Fibroblast of skin of left biceps (primary cell): ENCODE measurements at places on chromosomes 1 and 21.
A peak's percentile ranks its signal among the peaks of the same experiment; 100 is the strongest.

- DNase-seq: no peak
These were observed 317.2 kb upstream of the DEPDC1 start for GRCh38 chr1:68814067-68814466.

- DNase-seq: no peak
These were observed 866.3 kb upstream of the B3GALT2 start for GRCh38 chr1:194052514-194053338.

DNA sequence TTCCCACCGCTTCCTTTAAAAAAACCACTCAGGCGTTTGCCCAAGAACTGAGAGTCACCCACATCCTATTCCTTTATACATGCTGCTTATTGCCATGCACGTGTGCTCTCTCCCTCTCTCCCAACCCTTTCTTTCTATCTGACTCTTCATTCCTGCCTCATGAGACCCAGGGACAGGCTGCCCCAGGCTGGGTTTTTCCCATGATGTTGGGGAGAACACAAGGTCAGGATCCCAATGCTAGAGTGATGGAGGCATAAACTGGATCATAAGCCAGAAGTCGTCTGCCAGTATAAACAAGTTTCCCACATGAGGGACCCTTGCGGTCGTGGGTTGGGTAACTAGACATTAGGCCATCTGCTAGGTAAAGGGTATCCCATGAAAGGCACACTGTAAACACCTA, 64.9 kb downstream of the CD2 start:
- DNase-seq: no peak

DNA sequence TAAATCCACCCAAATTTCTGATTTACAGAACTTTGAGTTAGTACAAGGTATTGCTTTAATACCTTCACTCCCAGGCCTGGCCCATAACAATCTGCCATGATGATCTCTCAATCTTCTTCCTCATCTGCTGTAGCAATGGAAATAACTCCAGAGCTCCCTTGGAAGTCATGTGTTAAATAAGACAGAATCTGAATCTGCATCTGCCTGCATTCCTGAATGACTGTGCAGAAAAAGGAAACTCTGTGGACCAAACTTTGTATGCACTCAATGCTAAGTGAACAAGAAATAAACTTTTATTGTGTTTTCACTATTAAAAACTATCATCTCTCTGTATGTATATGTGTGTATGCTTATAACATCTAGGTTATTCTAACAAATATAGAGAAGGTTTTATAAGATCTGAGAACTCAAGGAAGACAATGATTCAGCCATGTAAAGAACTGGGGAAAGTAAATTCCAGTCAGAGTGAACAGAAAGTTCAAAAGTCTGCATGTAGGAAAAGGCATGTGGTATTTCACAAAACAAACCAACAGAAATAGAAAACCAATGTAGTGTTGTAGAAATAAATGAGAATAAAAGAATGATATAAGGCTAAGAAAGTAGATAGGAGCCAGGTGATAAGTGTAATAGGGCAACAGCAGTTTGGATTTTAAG, 390.2 kb downstream of the USH2A start:
- no peak for DNase-seq

GRCh38 chr1:183278739-183279591, 92.9 kb downstream of the LAMC2 start:
- no peak for DNase-seq

DNA sequence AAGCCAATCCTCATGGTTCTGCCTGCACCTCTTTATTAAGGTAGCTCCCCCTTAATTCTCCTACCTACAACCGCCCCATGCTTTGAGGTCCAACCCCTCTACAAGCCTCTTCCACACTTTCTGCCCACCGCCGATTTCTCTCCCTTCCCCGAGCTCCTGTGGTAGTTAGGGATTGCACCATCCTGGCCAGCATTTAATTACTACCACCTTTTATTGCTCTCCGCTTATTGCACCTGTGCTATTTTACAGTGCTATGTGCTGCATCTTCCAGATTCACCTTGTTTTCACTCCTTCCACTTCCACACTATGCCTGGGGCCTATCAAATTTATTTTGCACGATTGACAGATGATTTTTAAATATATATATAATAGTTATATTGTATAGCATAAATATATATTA, 29.3 kb upstream of the DNAJC11 start:
- DNase-seq: no peak

- DNase-seq: no peak
These were observed 134.6 kb upstream of the BARHL2 start for GRCh38 chr1:90851711-90852050.

GRCh38 chr21:44353191-44353970, at the start of gene TRPM2:
TRPM2 (plus strand) TSS chr21:44353621; CDS start chr21:44353701, 80 bp downstream.
- no peak for DNase-seq

GRCh38 chr1:89802051-89802450, 18.8 kb upstream of the LRRC8D start:
- no peak for DNase-seq

- no peak for DNase-seq
These were observed 5.5 kb downstream of the PTP4A2 start for GRCh38 chr1:31932491-31933316.

GRCh38 chr1:116289193-116289592, 83.9 kb upstream of the ATP1A1 start:
- DNase-seq: no peak

DNA sequence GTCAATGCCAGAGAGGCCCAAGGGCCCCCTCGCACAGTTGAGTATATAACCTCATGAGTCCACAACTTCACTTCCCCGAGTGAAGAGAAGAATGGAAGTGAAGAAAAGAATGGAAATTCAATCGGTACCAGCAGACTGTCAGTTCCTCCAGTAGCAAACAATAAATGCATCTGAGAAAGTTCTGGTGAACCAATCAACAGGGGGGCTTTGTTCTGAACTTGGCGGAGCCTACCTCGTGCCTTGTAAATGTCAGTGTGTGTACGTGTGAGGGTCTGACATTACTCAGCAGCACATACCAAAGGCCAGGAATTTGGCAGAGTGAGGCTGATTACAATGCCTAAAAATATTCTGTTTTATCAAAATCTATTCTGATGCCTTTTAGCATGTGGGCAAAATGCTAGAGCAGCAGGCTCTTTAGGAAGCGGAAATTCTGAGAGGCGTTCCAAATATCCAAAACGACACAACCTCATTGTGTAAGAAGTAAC, 238.5 kb downstream of the LTN1 start:
- peak; percentile 82 for DNase-seq

GRCh38 chr1:152907686-152908601, at the start of gene IVL:
IVL (plus strand) TSS chr1:152908546; CDS start chr1:152909798, 1,252 bp downstream.
- DNase-seq: no peak

GRCh38 chr1:214364386-214364785, 83.4 kb downstream of the SMYD2 start:
- DNase-seq: no peak

DNA sequence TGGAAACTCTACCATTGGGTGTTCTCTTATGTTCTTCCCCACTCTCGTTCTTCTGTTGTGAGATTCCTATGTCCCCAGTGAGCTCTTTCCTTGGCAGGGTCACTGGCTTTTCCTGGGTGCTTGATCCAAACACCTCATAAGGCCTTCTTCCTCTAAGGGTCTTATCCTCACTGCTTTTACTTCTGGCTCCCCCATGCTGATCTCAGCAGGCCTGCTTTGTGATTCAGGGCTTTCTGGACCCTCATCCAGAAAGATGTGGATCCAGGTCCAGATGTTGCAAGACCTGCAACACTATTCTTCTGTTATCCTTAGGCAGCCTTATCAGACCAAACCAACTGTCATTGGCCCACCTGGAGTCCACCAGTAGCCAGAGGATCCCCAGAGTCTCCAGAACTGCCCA, 11.2 kb upstream of the MYOG start:
- no peak for DNase-seq

DNA sequence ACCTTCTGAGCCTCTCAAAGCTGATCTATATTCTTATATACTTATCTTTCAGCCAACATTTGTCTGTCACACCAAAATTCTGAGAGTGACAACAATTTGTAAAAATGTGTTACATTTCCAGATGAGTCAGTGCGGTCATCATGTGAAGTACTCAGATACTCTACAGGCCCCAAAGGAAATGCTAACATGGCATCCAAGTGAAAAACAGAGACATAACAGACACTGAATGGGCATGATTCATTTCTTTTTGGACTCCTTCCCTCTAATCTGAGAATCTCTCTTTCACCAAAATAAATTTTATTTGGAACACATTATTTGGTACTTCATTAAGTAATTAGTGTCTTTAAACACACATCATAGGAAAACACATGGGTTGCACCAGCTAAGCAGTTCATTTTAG, 96.6 kb downstream of the SLC44A5 start:
- no peak for DNase-seq

- DNase-seq: no peak
These were observed 131.2 kb downstream of the RHOU start for GRCh38 chr1:228866468-228866867.

- no peak for DNase-seq
These were observed 262.5 kb upstream of the B3GALT2 start for GRCh38 chr1:193448682-193449461.

GRCh38 chr1:187481581-187482148, 652.9 kb downstream of the PLA2G4A start:
- DNase-seq: no peak

- peak; percentile 26 for DNase-seq
These were observed 242.3 kb downstream of the LMX1A start for GRCh38 chr1:165114022-165114888.

- no peak for DNase-seq
These were observed 106.1 kb downstream of the RWDD3 start for GRCh38 chr1:95340061-95340460.

- DNase-seq: no peak
These were observed 17.9 kb upstream of the THEM5 start for GRCh38 chr1:151871284-151872030.

- no peak for DNase-seq
These were observed 52.5 kb downstream of the LRRC8C start for GRCh38 chr1:89685461-89685860.

DNA sequence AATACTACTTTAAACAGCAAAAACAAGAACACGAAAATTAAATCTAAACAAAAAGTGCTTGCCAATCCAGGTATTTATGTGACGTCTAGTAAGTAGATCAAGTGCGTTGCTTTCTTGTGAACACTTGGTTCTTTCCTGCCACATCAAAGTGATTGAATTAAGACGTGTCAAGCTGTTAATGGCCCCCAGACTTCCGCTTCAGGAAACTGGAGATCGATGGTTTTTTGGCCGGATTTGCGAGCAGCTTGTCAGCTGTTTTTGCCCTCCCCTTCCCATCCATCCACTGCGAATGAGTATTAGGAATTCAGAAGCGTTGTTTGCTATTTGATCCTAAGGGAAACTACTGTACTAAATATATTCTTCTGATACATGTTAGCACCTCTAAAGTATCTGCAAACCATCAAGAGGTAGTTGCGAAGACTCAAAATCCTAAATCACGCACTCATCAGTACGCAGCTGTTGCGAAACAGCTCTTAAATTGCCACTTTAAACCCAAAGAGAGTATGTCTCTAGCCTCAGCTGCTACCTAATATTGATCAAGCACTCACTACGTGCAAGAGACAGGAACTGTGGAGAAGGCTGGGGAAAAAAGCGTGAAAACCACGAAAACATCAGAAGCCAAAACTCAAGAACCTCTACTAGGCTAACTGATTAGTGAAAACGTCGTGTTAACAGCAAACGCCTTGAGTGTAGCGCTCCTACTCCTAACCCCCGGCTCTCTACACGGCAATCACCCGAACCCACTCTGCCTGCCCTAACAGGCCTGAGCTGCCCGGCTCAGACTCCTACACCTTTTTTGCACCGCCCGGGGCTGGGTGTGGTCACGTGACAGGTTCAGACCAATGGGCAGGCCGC, 473 bp upstream of the BRDT start:
- no peak for DNase-seq

- no peak for DNase-seq
These were observed 43.2 kb upstream of the DISC1 start for GRCh38 chr1:231583376-231583775.

DNA sequence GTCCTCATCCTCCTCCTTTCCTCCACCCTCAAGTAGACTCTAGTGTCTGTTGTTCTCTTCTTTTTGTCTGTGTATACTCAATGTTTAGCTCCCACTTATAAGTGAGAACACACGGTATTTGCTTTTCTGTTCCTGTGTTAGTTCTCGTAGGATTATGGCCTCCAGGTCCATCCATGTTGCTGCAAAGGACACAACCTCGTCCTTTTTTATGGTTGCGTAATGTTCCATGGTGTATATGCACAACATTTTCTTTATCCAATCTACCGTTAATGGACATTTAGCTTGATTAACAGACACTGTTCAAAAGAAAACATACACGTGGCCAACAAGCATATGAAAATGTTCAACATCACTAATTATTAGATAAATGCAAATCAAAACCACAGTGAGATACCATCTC, 44.3 kb upstream of the TMPRSS2 start:
- DNase-seq: no peak

DNA sequence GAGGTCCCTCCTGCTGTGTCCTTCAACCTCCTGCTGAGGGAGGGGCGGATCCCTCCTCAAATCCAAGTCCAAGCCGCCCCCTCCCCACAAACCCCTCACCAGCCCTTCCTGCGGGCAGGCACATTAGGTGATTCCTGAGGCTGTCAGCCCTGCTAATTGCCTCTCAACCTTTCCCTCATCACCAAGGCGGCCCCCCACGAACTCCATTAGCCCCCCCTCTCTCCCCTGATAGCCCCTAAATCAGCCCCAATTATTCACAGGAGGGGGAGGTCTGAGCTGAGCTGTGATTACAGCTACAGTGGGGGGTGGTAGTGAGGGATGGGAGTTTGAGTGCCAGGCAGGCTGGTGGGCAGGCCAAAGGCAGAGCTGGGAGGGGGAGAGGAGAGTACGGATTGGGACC, 5.8 kb upstream of the PEAR1 start:
- DNase-seq: no peak

DNA sequence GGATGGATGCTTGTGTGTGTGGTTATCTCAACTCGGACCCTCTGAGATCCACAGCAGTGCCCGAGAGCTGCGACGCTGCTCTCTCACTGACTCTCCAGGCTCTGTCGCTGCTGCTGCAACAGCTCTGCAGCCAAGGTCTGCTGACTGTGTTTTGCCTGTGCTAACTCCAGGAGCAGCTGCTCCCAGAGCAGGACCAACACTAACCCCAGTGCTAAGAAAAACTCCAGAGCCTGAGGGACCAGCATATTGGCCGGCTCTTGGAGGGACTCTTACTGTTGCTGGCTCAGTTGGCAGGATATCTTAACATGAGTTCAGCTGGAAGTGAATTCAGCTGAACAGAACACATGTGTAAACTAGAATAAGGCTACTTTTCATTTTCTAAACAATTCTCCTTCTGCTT, 4.4 kb downstream of the LCE2C start:
- DNase-seq: no peak

- no peak for DNase-seq
These were observed 87.3 kb upstream of the SMYD2 start for GRCh38 chr1:214193691-214194090.

DNA sequence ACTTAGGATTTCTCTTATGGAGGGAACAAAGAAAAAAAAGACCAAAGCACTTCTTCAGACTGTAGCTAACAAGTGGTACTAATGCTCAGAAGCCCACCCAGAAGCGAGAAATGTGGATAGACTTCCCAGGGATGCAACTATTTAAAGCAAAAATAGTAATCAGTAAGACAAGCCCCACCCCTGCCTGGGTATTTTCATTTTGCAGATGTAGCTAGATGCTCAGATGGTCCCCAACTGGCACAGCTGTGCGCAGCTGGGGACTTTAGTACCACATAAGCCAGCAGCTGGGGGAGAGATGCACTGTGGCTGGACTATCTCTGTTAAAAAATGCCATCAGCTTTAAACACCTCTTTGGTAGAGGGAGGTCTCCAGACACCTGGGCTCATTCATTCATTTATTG, 77.8 kb upstream of the SPAG17 start:
- DNase-seq: no peak

GRCh38 chr1:17632541-17633184, 93.2 kb downstream of the ARHGEF10L start:
- no peak for DNase-seq

- no peak for DNase-seq
These were observed 665 bp downstream of the DAB1 start for GRCh38 chr1:57423135-57423655.

- DNase-seq: peak; percentile 77
These were observed 136.4 kb upstream of the ADGRL2 start for GRCh38 chr1:81664341-81664740.
